ENCODE measurements at places on chromosomes 4 and X.

- peak; percentile 12 for DNase-seq
Observed at GRCh38 chrX:134396174-134396573, 63.8 kb upstream of the HPRT1 start.

- DNase-seq: no peak
Observed at GRCh38 chr4:7135389-7135746, 57.0 kb upstream of the SORCS2 start.

GRCh38 chr4:100826067-100826466, 308.2 kb upstream of the EMCN start:
- no peak for DNase-seq

GRCh38 chr4:7004331-7004730, 38.8 kb upstream of the TADA2B start:
- DNase-seq: no peak

- DNase-seq: no peak
Observed at GRCh38 chrX:25202827-25203226, 187.1 kb upstream of the ARX start.

DNA sequence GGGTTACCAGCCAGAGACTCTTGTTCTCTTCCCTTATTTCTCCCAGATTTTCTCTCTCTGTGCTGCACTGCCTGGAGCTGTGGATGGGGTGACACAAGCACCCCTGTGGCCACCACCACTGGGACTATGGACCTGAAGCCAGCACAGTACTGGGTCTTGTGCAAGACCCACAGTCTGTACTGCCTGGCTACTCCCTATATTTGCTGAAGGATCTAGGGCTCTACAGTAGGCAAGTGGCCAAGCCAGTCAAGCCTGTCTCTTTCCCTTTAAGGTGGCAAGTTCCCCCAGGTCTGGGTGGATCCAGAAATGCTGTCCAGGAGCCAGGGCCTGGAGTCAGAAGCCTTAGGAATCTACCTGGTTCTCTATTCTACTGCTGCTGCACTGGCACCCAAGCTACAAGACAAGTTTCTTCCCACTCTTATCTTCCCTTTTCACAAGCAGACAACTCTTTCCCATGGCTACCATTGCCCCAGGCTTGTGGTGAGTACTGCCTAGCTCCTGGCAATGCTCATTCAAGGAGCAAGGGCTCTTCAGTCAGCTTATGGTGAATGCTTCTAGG, 28.4 kb upstream of the CT47A1 start:
- no peak for DNase-seq

DNA sequence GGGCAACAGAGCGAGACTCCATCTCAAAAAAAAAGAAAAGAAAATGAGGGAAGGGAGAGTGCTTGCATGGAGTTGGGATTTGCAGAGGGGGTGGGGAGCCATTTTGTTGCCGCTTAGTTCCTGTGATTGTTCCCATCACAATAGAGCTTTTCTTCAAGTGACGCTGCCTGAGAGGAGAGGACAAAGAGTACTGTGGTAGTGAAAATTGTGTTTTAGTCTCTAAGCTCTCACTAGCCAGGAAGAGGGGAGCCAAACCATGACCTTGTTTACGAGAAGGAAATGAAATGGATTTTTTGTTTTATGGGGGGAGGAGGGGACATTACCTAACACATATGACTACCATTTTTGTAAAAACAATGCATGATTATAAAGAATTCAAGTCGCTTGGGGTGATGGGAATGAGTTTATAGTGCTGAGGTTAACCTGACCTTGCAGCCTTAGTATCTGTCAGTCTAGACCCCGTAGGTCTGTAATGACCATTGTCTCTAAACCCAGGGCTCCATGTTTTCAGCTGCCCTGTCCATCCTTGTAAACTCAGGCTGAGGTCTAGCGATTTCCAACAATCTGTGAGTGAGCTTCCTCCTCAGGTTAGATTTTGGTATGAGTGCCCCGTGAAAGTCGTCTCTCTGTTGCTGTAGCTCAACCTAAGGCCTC, 18.8 kb downstream of the SRD5A3 start:
- DNase-seq: no peak

GRCh38 chr4:3106339-3107186, 32.1 kb downstream of the HTT start:
- DNase-seq: peak; percentile 84

- DNase-seq: no peak
Observed at GRCh38 chr4:10115271-10115796, 1.3 kb downstream of the WDR1 start.

DNA sequence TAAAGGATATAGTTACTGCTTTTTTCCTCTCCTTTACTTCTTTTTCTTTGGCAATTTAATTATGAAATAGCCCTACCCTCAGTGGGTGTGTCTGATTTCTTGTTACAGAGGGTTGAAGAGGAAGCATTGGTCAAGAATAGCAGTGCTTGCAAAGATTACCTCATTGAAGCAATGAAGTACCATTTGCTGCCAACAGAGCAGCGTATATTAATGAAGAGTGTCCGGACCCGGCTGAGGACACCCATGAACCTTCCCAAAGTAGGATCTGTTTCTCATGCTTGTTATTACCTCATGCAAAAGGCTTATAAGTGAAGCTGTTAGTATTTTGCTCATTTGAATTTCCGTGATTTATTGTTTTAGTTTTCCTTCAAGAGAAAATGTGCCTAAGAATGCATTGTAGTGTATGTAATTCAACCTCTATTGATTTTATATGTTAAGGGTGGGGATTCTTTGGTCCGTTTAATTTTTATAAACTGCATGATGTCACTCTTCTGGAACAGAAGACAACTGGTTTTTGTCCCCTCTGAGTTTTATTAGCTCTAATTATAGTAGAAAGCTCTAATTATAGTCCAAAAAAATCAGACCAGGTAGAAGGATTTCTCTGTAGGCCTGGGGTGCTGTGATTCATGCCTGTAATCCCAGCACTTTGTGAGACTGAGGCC, 27.9 kb upstream of the MSMO1 start:
- DNase-seq: no peak

- no peak for DNase-seq
Observed at GRCh38 chrX:107677501-107677901, 49.2 kb downstream of the PRPS1 start.

GRCh38 chr4:42843694-42844093, 48.8 kb upstream of the GRXCR1 start:
- peak; percentile 5 for DNase-seq

DNA sequence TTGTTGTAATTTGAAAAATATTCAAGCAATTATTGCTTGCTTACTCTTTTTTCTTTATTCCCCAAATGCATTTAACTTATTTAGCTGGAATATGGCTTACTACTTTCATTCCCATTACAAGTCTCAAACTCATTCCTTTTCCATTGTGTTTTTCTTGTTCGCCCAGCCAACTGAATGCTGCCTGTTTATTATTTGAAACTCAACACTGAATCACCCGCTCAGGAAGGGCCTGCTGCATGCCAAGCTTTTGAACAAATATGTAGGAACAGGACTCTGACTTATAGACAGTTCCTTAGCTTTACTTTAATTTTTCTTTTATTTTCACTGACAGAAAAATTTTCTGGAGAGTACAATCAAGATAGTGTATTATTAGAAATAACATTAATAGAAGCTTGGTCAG, 12.9 kb downstream of the PCDH18 start:
- no peak for DNase-seq

- no peak for DNase-seq
Observed at GRCh38 chr4:120858776-120859175, 63.8 kb downstream of the PRDM5 start.

DNA sequence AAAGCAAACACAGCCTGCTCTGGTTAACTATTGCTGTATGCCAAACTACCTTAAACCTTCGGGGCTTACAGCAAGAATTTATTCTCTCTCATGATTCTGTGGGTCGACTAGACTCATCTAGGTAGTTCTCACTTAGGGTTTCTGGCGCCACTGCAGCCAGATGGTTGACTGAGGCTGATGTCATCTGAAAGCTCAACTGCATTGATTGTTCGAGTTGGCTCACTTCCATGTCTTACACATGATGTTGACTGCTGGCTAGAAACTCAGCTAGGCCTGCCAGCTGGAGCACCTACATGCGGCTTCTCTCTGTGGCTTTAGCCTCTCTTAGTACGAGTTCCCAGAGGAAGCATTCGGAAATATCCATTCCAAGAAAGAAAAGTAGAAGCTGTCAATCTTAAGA, 103.2 kb downstream of the SRPX start:
- DNase-seq: no peak

GRCh38 chr4:48067536-48067935, 51.0 kb downstream of the NIPAL1 start:
- DNase-seq: no peak

DNA sequence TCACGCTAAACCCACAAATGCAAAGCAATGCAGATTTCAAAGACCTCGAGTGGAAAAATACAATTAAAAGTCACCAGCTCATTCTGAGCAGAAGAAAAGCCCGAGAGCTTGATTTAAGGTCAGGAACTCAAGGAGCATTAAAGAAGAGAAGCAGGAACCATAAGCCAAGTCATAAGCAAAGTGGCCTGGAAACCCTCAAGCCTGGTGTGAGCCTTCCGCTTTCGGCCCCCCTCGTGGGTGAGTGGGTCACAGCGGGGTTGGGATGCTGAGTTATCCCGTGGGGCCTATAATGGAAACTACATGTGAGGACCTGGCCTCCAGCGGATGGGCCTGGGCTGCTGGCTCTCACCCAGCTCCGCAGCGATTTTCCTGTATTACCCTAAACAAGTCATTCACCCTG, 504.3 kb downstream of the RAB28 start:
- DNase-seq: no peak

Measured in G401 (cell line).